ENCODE measurements at places on chromosomes 7 and 10. TPM values are rescaled to one million over a fixed set of nuclear protein-coding genes. Genes with fewer than 3 reads are reported as not detected.

The CDC14C gene
- not detected for polyA plus RNA-seq

The GRM8 gene
- polyA plus RNA-seq, result not detected

The ENTPD1 gene
- 26.5 TPM for polyA plus RNA-seq

The ICA1 gene
- 1.5 TPM for polyA plus RNA-seq

The PCBD1 gene
- 28.3 TPM for polyA plus RNA-seq

The NDUFB8 gene
- polyA plus RNA-seq, result 419 TPM

The PPP1R9A gene
- polyA plus RNA-seq, result not detected

The KAT6B gene
- polyA plus RNA-seq, result 6.2 TPM

The RBP3 gene
- not detected for polyA plus RNA-seq

The CYP2C19 gene
- not detected for polyA plus RNA-seq

The NPFFR1 gene
- polyA plus RNA-seq, result not detected

- H3K27ac ChIP-seq, result no peak overlapping the region
- H3K4me3 ChIP-seq, result no peak overlapping the region
- DNase-seq, result no peak
Measured at GRCh38 chr7:107262857-107263256, 94.1 kb downstream of the HBP1 start.

GRCh38 chr7:70793060-70793459, 338.9 kb upstream of the GALNT17 start:
- no peaks in the 10 kb centered on the region for H3K36me3 ChIP-seq
- H3K4me3 ChIP-seq, result no peak overlapping the region
- H3K27me3 ChIP-seq, result no peaks in the 10 kb centered on the region

GRCh38 chr10:2201534-2202099, 464.3 kb upstream of the ADARB2 start:
- H3K27me3 ChIP-seq, result no peaks in the 10 kb centered on the region
- no peak for DNase-seq
- no peak overlapping the region for H3K27ac ChIP-seq
- H3K36me3 ChIP-seq, result no peaks in the 10 kb centered on the region
- H3K4me3 ChIP-seq, result no peak overlapping the region
- no peaks in the 10 kb centered on the region for H3K4me1 ChIP-seq

DNA sequence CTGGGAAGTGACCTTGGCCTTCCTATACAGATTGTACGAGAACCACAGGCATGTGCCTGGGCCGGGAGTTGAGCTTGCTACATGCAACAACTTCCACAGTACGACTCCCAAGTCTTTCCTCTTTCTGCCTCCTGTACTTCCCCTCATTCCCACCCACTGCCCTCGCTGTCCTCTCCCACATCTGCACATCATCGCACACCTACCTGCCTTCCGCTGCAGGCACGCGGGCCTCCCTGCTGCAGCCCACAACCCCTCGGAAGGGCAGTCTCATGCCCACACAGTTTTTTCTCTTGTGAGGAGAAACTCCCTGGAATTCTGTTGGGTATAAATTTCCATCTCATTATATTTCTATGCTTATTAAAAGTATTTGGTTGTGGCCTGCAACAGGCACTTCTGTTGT, 117.2 kb downstream of the ACTR3B start:
- H3K4me3 ChIP-seq, result no peak overlapping the region
- no peaks in the 10 kb centered on the region for H3K27me3 ChIP-seq
- no peak overlapping the region for H3K27ac ChIP-seq
- no peaks in the 10 kb centered on the region for H3K4me1 ChIP-seq
- no peaks in the 10 kb centered on the region for H3K36me3 ChIP-seq

- H3K4me1 ChIP-seq, result peaks cover 3% of the 10 kb centered on the region
- H3K27me3 ChIP-seq, result no peaks in the 10 kb centered on the region
- H3K36me3 ChIP-seq, result no peaks in the 10 kb centered on the region
Measured at GRCh38 chr7:132412435-132412834, 163.8 kb downstream of the PLXNA4 start.

- no peak overlapping the region for H3K4me3 ChIP-seq
- H3K27ac ChIP-seq, result no peak overlapping the region
- no peak for DNase-seq
- no peaks in the 10 kb centered on the region for H3K27me3 ChIP-seq
- H3K4me1 ChIP-seq, result no peaks in the 10 kb centered on the region
Measured at GRCh38 chr10:18822156-18822555, 162.9 kb downstream of the ARL5B start.

DNA sequence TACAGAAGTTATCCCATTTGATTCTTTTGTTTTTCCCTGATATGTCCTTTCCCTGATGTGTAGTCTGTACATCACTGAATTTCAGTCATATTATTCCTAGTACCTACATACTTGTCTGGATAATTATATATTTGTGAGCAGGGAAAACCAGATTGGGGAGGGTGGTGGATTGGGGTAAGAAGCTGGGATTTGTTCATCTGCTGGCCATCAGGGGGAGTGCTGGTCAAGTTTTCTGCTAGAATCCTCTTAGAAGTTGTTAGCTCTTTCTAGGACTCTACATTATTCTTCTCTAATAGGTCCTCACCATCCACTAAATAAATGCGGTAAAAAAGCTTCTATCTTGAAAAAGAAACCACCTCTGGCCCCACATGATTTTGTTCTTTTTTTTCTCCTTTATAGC, 232.7 kb upstream of the TAC1 start:
- no peaks in the 10 kb centered on the region for H3K27me3 ChIP-seq
- H3K4me3 ChIP-seq, result no peak overlapping the region
- no peak overlapping the region for H3K27ac ChIP-seq
- no peaks in the 10 kb centered on the region for H3K4me1 ChIP-seq
- no peaks in the 10 kb centered on the region for H3K36me3 ChIP-seq

- no peaks in the 10 kb centered on the region for H3K36me3 ChIP-seq
- no peak overlapping the region for H3K4me3 ChIP-seq
- H3K4me1 ChIP-seq, result no peaks in the 10 kb centered on the region
Measured at GRCh38 chr10:103795634-103796270, 59.6 kb downstream of the SH3PXD2A start.

- H3K4me1 ChIP-seq, result peaks cover 37% of the 10 kb centered on the region
- H3K36me3 ChIP-seq, result no peaks in the 10 kb centered on the region
- H3K4me3 ChIP-seq, result peak overlapping the region; percentile 67
- H3K27me3 ChIP-seq, result no peaks in the 10 kb centered on the region
- no peak for DNase-seq
- peak overlapping the region; percentile 94 for H3K27ac ChIP-seq
Measured at GRCh38 chr7:157335991-157336382, 817 bp upstream of the DNAJB6 start.

- H3K36me3 ChIP-seq, result no peaks in the 10 kb centered on the region
- DNase-seq, result no peak
- no peaks in the 10 kb centered on the region for H3K4me1 ChIP-seq
- no peaks in the 10 kb centered on the region for H3K27me3 ChIP-seq
Measured at GRCh38 chr7:98557538-98558031, 59.5 kb upstream of the NPTX2 start.

DNA sequence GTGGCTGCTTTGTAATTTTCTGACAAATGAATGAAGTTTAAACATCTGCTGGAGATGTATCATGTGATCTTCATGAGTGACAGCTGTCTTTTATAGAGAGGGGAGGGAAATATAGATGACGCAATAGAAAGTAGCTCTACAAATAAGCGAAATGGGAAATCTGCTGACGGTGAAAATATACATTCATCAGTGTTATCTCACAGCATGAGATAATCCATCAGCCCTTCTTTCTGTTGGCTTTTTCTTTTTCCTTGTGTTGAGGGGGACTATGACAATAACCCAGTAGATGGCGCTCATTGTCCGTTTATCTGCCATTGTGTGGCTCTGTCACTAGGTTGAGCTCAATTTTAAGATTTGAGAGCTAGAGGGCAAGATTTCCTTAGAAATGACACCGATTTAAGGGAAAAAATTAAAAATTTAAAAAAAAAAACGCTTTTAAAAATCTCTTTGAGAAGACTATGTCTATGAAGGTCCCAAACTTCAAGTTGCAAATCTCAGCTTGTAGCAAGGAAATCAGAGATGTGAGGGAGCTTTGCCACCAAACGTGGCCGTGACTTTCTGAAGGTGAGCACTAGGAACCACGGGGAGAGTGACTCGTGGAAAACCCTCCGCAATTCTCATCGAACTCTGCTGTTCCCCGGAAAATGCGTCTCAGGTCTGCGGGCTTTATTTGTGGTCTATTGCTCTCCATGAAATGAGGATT, 114.6 kb upstream of the SFMBT2 start:
- peak; percentile 52 for DNase-seq
- peaks cover 18% of the 10 kb centered on the region for H3K27me3 ChIP-seq
- no peaks in the 10 kb centered on the region for H3K36me3 ChIP-seq
- no peak overlapping the region for H3K4me3 ChIP-seq

GRCh38 chr10:133110133-133110532, 22.4 kb downstream of the ADGRA1 start:
- H3K27me3 ChIP-seq, result no peaks in the 10 kb centered on the region

- no peak for DNase-seq
- H3K27me3 ChIP-seq, result no peaks in the 10 kb centered on the region
- H3K4me1 ChIP-seq, result peaks cover 28% of the 10 kb centered on the region
- H3K27ac ChIP-seq, result no peak overlapping the region
Measured at GRCh38 chr10:6074489-6075301, 12.5 kb upstream of the IL2RA start.

DNA sequence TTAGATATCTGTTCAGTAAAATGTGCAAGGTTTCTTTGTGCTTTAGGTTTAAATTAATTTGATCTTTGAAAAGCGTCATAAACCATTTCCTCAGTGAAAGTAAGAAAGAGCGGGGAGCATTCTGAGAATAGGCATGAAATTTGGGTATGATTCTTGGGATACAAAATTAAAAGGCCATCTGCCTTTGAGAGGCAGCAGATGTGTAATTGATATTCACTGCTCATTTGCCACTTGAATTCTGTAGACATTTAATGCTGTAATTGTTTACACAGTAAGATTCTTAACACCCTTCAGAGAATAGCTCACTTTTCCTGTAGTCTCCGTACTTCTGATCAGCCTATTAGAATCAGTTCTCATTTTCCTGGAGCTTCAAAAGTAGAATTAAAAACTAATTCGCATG, 18.7 kb downstream of the FRMD4A start:
- no peak overlapping the region for H3K27ac ChIP-seq
- no peaks in the 10 kb centered on the region for H3K36me3 ChIP-seq
- H3K27me3 ChIP-seq, result no peaks in the 10 kb centered on the region
- H3K4me3 ChIP-seq, result no peak overlapping the region

- H3K4me3 ChIP-seq, result peak overlapping the region; percentile 3
- DNase-seq, result no peak
- peaks cover 17% of the 10 kb centered on the region for H3K27me3 ChIP-seq
Measured at GRCh38 chr10:45373003-45373575, 927 bp upstream of the ALOX5 start.

GRCh38 chr10:20855398-20856038, 41.6 kb downstream of the NEBL start:
- H3K36me3 ChIP-seq, result no peaks in the 10 kb centered on the region
- no peak overlapping the region for H3K4me3 ChIP-seq
- H3K27me3 ChIP-seq, result no peaks in the 10 kb centered on the region

DNA sequence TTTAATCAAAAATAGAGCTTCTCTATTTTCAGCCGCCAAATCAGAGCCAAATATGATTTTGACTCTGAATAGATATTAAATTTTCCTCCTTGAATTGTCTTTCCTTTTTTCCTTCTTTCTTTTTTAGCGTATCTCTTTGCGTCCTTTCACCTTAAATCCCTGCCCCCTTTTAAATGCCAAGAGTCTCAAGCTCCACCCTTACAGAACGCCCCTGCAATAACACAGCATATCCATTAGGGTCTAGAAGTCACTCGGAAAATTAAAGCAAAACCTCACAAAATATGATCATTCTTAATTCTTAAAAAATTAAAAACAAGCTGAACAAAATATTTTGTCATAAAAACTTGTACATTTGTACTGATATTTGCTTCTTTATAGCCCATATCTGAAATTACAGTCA, 51.3 kb upstream of the GRM8 start:
- no peaks in the 10 kb centered on the region for H3K36me3 ChIP-seq
- no peak overlapping the region for H3K27ac ChIP-seq
- no peaks in the 10 kb centered on the region for H3K27me3 ChIP-seq
- no peak for DNase-seq
- no peaks in the 10 kb centered on the region for H3K4me1 ChIP-seq
- no peak overlapping the region for H3K4me3 ChIP-seq

DNA sequence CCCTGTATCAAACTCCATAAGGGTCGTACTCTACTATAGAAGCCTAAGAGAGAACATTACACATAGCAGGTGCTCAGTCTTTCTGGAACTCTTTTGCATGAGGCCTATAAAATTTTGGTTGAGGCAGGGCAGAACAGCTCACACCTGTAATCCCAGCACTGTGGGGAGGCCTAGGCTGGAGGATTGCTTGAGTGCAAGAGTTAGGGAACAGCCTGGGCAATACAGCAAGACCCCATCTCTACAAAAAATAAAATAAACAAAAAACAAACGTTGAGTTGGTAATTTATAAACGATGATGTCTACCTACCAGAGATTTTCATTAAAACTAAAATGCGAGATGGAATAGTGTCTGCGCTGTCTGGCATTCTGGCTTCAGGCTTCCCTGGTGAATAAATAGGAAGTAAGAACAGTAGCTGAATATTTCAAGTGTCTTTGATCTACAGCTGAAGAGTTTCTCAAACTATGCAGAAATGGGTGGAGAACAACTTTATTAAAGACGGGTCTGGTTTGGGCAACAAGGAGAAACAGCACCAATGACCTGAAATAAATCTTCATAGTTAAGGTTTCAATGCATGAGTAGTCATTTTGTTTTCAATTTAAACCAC, 774 bp downstream of the PON2 start:
- H3K4me1 ChIP-seq, result peaks cover 12% of the 10 kb centered on the region
- peak overlapping the region; percentile 70 for H3K27ac ChIP-seq
- no peaks in the 10 kb centered on the region for H3K27me3 ChIP-seq
- H3K4me3 ChIP-seq, result peak overlapping the region; percentile 79

DNA sequence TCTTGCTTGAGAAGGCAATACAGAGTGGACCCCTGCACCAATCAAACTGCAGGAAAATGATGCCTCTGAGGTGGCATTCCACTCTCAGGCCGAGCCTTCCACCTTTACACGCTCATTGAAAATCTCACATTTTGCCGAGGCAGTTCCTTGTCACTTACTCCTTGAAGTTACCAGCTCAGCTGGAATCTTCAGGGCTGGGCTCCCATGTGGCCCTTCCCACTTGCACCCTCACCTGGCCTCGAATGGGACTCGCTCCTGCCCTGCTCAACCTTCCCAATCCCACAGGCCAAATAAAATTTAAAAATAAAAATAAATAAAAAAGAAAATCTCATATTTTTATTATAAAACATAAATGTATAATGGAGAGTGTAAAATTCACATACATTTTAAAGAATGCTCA, 790.7 kb upstream of the COBL start:
- H3K4me1 ChIP-seq, result no peaks in the 10 kb centered on the region
- H3K27ac ChIP-seq, result no peak overlapping the region
- no peak overlapping the region for H3K4me3 ChIP-seq

DNA sequence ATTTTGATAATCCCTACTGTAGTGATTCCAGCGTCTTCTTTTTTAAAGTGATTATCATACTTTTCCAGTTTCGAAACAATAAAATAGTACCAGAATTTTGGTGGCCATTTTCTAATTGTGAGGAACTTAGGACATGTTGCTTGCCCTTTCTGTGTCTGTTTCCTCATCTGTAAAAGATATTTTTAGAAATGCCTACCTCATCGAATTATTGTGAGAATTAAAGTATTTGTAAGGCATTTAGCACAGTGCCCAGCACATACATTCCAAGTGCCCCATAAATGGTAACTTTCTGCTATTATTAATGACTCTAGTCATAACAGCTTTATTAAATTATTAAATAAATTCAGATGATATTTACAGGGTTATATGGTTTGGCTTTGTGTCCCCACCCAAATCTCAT, 3.7 kb downstream of the CFAP69 start:
- H3K27ac ChIP-seq, result no peak overlapping the region
- H3K36me3 ChIP-seq, result no peaks in the 10 kb centered on the region
- peaks cover 19% of the 10 kb centered on the region for H3K27me3 ChIP-seq
- DNase-seq, result no peak
- no peak overlapping the region for H3K4me3 ChIP-seq
- peaks cover 19% of the 10 kb centered on the region for H3K4me1 ChIP-seq

GRCh38 chr10:98296524-98296923, 28.5 kb upstream of the LOXL4 start:
- H3K36me3 ChIP-seq, result no peaks in the 10 kb centered on the region
- H3K4me3 ChIP-seq, result no peak overlapping the region
- no peak overlapping the region for H3K27ac ChIP-seq
- H3K4me1 ChIP-seq, result peaks cover 12% of the 10 kb centered on the region
- peaks cover 2% of the 10 kb centered on the region for H3K27me3 ChIP-seq

Data from CD14-positive monocyte (primary cell).